ENCODE measurements at places on chromosomes 16 and 17.
A peak's percentile ranks its signal among the peaks of the same experiment; 100 is the strongest.

DNA sequence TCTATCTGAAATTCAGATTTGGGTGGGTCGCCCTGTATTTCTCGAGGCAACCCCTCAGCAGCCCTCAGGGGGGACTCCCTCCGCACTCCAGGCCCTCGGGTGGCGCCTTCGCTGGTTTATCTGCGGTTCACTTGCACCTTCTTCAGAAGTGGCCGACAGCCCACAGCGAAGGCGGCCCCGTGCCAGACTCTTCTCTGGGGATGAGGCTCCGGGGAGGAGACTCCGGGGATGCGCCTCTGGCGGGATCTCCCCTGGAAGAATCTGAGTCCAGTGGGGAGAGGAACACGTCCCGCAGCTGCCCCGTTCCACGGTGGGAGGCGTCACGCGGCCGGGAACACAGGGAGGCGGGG, 63.9 kb upstream of the DNAJA2 start:
- DNase-seq, result no peak

DNA sequence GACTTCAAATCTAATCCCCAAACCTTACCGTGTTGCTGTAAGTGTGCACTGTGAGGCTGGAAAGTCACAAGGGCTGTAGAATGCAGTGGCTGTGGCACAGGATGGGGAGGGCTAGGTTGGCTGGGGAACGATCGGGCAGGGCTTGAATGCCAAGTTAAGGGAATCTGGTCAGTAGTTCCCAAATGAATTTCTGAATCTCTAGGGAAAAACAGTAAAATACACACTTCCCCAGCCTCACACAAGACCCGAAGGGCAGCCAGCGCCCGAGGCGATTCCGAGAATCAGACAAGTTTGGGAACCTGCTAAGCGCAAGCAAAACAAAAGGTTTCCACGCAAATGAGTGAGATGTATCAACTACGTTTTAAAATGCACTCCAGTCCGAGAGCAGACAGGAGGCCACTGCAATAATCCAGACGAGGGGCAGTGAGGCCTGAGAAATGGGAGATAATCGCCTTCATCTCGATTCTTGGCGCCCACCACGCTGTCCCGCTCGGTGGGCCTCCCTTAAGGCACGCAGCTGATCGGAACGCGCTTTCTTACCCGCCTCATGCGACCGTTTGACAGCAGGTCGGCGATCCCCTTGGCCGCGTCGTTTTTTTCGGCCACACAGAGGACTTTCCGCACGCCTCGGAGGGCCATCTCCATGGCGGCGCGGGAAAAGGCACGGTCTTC, 599 bp downstream of the TOP3A start:
- DNase-seq, result no peak

- DNase-seq, result peak; percentile 87
Observed at GRCh38 chr17:73304971-73305812, 6.6 kb downstream of the CDC42EP4 start.

- DNase-seq, result no peak
Observed at GRCh38 chr17:34012709-34013375, 242.2 kb upstream of the CCL2 start.

GRCh38 chr16:68646953-68647659, 2.0 kb downstream of the CDH3 start:
- DNase-seq, result no peak

GRCh38 chr17:39939588-39940419, 12.3 kb downstream of the LRRC3C start:
- peak; percentile 79 for DNase-seq

- DNase-seq, result peak; percentile 10
Observed at GRCh38 chr17:4142107-4142900, 526 bp downstream of the ZZEF1 start.

GRCh38 chr17:40433551-40434415, 9.5 kb upstream of the IGFBP4 start:
- no peak for DNase-seq

GRCh38 chr17:68133346-68134045, 98.0 kb downstream of the KPNA2 start:
- no peak for DNase-seq

GRCh38 chr16:84482951-84483881, 21.2 kb downstream of the MEAK7 start:
- no peak for DNase-seq

DNA sequence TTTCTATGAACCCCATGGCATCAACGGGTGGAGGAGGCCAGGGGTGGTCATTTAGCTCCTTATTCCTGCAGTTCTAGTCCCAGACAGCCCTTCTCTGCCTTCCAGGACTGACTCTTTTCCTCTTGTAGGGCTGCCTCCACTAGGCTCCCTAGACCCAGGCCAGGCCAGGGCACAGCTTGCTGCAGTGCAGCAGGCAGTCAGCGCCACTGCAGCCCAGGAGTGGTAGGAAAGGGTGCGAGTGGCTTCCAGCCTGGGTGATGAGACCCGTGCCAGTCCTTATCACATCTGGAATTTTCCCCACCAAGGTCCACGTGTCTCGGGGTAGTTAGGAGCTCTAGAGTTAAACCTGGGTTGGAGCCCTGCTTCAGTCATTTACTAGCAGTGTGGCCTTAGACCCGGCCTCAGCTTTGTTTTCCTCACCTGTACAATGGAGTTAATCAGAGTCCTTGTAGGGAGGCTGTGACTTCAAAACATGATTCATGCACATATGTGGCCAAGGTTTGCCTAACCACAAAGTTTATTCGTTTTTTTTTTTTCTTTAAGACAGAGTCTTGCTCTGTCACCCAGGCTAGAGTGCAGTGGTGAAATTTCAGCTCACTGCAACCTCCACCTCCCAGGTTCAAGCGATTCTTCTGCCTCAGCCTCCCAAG, 4.7 kb downstream of the SLC5A11 start:
- no peak for DNase-seq

DNA sequence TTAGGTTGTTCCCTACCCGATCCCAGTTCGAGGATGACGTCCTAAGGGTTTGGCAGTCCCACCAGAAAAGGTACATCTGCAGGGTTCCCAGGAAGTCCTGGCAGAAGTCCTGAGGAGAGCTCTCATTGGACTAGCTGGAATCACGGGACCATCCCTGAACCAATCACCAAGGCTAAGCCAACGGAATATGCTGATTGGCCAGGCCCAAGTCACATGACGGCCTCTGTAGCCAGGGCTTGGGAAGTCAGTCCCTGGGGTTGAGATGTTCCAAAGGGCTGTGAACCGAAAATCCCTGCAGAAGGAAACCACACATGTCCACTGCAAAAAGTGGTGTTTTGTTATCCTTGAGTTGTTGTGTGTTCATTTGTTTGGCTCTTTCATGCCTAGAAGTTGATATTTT, 68.2 kb upstream of the ZNF423 start:
- DNase-seq, result no peak

DNA sequence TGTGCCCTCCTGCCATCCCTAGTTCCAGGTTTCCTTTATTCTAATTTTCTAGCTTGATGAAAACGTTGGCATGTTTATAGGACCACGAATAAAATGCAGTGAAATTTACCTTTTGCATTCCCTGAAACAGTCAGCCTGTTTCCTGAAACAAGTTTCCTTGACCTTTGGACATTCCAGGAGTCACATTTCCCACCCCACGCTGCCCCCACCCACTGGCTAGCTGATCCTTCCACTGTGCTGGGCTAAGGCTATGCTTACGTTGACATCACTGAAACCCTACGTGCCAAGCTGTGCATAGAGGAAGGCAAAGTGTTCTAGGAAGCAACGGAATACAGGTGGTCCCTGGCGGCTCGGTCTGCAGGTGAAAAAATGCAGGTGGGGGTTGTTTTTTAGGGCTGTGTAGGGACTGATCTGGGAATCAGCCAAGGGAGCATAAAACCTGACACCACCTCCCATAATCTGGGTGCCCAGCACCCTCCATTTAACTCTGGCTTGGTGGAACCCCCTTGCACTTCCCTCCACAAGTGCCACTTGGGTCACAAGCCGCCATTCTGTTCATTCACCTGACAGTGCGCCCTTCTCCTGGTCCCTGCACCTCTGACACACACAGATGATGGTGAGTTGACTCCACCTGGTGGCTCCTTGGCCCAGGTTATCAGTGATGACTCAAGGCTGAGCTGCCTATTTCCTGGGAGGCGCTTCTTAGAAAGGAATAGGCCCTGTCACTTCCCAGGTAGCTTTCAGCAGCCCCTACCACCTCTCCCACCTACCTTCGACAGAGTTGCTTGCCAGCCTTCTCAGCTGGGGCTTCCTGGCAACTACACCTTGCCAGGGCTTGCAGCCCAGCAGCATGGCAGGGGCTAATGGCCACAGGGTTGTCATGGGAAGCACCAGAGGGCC, 83.7 kb downstream of the N4BP1 start:
- no peak for DNase-seq

DNA sequence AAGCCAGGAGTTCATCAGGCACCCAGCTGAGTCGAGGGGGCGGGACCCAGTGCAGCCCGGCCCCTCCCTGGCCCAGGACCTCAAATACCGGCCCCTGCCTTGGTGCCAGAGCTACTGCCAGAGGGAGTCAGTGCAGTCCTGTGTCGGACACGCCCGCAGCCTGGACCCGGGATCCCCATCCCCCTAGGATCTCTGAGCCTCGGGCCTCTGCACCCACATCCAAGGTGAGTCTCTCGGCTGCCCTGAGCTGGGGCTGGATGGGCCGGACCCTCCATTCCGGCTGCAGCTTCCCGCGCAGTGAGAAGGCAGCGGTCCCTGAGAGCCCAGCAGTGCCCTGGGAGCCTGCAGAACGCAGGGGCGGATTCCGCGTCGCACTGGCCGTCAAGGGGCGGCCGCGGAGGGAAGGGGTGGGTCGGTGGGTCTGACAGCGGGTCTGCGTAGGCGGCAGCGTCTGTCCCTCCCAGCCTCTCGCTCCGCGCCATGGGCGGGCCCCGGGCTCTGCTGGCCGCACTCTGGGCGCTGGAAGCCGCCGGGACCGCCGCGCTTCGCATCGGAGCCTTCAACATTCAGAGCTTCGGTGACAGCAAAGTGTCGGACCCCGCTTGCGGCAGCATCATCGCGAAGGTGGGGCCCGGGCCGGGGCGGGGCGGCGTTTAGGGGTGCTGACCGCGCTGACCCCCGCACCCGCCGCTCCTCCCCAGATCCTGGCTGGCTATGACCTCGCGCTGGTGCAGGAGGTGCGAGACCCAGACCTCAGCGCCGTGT, at the start of gene DNASE1L2:
Gene DNASE1L2 (plus strand): TSS at position 108 of the 765 bp plus-strand sequence. CDS start 373 bp downstream, at position 481.
- DNase-seq, result peak; percentile 29

DNA sequence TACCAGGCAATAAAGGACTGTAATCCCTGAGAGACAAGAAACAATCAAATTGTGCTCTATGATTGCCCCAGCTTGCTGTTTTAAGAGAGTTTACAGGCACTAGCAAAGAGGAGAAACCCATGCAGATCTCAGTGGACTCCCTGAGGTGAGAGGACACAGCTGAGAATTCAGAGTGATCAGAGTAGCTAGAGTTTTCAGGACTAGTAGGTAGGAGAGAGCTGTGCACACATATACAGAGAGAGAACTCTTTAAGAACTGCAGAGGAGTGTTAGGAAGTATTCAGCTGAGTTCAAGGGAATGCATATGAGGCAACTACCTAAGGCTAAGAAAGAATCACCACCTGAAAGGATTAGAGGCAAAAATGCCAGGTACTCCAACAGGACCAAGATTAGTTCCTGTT, 904.8 kb downstream of the CDH8 start:
- no peak for DNase-seq

DNA sequence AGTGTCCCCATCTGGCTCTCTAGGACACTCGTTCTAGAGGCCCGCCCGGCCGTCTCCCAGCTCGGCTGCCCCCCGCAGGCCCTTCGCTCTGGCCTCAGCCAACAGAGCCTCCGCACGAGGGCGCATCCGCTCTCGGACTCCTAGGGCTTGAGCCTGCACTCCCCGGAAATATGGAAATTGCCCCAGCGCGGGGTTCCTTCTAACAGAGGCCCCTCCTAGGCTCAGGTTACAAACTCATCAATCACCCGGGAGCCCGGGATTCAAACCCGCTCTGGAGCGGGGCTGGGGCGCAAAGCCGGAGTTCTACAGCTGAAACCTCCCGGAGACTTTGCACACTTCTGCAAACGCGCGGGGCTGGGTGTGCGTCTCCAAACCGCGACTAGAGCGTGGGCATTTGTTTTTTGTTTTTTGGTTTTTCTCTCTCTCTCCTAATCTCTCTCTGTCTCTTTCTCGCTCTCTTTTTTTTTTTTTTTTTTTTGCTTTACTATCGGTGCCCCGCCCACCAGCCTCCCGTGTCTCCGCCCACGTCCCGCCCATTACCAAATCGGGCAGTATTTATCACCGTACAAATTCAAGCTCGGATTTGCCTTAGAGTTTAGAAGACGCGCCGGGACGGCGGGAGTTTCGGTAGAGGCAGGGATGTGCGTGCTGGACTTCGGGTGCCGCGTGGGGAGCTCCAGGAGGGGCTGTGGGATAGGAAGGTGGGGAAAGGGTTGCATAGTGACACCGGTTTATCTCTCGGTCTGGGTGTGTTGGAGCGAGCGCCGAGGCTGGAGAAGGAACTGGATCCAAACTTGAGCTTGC, 2.4 kb upstream of the FOXL1 start:
- peak; percentile 98 for DNase-seq

All from fibroblast of skin of scalp (primary cell).